NCI-H2171 treated with DMSO at 0.1 percent for 48 hours (cell line): ENCODE measurements at places on chromosomes 16 and 17.

GRCh38 chr17:83137523-83137922, 58.1 kb downstream of the METRNL start:
- no peak for DNase-seq

DNA sequence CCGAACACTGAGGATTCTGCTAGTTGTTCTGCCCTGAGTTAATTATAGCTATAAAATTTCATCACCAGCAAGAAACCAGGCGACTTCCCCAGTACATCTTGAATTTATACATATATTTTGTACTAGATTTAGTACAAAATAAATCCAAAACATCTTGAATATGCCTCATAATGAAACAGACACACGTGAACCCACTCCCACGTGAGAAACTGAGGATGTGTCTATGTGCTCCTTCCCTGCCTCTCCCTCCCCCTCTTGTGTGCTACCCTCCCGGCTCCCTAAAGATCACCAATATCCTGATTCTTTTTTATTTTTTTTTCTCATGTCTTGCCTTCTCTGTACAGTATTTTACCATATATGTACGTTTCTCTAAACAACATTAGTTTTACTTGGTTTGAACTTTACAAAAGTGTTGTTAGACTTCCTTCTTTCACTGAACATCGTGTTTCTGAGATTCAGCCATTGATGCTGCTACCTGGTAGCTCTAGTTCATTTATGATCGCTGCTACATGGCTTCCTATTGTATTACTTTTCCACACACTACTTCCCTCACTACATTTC, 1.1 kb upstream of the LCMT1 start:
- peak; percentile 27 for DNase-seq

- DNase-seq: no peak
These were observed 873.3 kb upstream of the SOX9 start for GRCh38 chr17:71247441-71248015.

GRCh38 chr16:25006504-25007056, 8.6 kb downstream of the ARHGAP17 start:
- no peak for DNase-seq

DNA sequence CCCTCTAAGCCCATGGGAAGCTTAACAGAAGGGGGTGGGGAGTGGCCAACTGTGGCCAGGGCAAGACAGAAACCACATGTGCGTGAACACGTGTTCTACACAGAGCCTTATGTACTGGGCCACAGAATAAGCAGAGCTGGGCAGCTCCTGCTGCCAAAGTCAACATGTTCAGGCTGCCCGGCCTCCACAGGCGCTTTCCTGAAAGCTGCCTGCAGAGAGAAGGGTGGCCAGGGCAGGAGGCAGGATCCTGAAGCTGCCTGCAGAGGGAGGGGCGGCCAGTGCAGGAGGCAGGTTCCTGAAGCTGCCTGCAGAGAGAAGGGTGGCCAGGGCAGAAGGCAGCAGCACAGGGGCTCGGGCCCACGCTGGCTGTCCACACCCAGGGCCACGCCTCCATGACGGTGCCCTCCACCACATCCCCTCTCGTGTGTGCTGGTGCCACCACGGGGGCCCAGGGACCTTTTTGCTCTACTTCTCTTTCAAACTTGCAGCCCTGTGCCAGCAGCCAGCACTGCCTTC, 79.5 kb downstream of the ANKRD11 start:
- no peak for DNase-seq

GRCh38 chr17:34113089-34113488, 142.0 kb upstream of the CCL2 start:
- no peak for DNase-seq

- DNase-seq: no peak
These were observed 22.0 kb upstream of the NOG start for GRCh38 chr17:56571456-56571855.

GRCh38 chr16:72884037-72884436, 163.9 kb downstream of the ZFHX3 start:
- DNase-seq: no peak

DNA sequence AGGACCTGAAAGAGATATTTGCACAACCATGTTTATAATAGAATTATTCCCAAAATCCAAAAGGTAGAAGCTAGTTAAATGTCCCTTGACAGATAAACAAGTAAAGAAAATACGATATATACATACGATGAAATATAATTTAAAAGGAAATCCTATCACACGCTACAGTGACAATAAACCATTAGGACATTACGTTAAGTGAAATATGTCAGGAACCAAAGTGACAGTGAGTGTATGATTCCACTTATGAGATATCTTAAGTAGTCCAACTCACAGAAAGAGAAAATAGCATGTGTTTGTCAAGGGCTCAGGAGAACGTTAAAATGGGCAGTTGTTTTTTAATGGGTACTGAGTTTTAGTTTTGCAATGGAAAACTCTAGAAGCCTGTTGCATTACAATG, 212.7 kb upstream of the PMFBP1 start:
- no peak for DNase-seq

GRCh38 chr16:87460936-87461335, 31.9 kb downstream of the ZCCHC14 start:
- no peak for DNase-seq

GRCh38 chr17:31820691-31821435, 38.2 kb downstream of the COPRS start:
- no peak for DNase-seq

GRCh38 chr16:88343271-88343791, 39.4 kb upstream of the ZNF469 start:
- no peak for DNase-seq
